ENCODE measurements at places on chromosomes 7 and 10.

DNA sequence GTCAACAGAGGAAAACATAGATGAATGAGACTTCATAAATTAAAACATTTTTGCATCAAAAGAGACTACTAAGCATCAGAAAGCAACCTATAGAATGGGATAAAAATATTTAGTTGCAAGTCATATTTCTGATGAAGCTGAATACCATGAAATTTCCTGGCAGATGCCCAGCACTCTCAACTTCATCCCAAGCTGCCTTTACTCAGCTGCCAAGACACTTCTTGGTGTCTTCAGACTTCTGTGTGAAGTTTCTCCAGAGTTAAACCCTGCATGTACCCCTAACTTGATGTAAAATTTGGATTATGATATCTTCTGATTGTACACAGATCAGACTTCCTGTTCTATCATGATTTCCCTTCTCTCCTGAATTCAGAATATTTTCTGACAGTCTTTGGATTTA is 73.2 kb downstream of the AKR1C4 start:
- no peak for DNase-seq

DNA sequence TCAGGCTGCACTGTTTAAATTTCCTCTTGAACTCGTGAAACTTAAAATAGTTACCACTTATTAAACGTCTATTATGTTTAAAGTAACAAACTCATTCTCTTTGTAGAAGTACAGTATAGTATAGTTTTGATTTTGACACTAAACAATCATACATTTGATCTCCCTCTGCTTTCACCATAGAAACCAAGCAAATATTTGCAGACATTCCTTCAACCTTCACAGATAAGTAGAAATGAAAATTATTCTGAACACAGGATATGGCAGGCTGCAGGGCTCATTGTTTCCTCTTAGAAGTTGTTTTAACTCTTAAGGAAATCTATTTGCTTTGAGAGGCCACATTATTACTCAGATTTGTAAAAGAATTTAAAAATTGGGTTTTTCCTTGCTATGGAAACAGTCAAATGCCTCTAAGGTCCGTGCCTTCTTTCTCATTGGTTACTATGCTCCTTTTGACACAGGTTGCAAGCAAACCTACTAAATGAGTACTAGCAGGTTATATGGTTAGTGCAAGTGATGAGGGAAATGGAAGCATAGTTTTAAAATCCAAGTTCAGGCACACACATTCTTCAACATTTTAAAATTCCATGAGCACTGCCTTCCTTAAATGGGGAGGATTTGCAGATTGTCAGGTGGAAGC is 92.8 kb upstream of the FAM133B start:
- no peak for DNase-seq

DNA sequence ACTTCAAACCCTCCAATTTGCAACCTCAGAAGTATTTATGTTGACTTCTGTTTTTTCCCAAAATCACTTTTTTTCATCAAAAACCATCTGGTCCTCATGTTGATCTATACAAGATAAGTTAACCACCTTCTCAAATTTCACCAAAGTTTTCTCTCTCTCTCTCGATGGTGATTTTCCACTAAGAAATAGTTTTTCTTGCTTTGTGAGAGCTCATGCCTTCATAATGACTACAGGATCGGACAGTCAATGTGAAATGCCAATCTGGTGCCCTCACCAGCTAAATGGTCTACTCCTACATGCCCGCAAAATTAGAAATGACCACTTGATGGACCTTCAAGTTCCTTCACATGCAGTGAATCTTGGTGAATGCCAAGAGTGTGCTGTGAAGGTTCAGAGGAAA is 40.4 kb downstream of the CNNM1 start:
- no peak for DNase-seq

DNA sequence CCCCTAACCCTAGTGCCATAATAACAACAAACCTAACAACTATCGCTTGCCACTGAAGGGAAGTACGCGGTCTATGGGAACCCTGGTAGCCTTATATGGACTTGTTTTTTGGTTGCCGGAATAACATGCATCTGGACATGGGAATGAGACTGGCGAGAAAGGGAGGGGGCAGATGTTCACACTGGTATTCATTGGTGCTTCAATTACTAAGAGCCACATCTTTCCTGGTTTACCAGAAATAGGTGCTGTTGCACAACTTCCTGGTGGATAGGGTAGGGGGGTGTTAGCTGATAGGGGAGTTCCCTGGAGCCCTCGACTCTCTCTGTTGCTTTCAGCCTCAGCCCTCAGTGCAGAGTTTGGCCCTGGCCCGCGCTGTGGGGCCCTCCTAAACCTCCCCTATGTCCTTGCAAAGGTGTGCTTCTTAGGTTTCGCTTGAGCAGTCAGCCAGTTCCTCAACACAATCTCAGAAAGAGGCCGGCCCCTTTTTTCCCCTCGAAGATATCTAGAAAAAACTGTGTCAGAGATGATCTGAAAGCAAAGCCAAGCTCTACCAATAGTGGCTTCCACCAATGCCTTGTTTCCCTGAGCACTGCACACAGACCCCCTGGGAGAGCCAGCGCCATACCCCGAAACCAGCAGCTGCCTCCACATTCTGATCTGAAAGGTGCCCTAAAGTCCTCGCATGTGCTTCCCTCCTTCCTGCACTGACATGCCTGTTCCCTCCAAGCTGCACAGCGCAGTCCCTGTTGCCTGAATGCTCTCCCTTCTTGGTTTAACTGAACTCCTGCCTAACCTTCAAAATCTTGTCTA is 13.5 kb downstream of the TBXAS1 start:
- no peak for DNase-seq

DNA sequence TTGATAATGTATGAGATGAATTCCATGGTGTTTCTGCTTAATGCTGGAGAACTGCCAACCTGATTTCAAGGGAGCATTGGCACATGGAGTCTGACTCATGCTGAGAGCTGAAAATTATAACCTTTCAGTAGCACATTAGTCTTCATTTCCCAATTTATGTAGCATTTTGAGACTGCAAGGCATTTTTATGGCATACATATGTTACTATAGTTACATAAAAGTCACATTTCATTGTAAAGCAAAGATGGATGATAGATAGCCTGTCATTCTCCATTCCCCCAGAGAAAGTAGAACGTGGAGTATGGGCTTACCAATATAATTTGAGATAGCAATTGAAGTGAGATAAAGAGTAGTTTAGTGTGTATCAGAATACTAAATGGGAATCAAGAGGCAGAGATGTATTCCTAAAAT is 103.1 kb downstream of the SLC16A9 start:
- no peak for DNase-seq

GRCh38 chr7:38398725-38399321 is 125.4 kb upstream of the TARP start:
- no peak for DNase-seq

DNA sequence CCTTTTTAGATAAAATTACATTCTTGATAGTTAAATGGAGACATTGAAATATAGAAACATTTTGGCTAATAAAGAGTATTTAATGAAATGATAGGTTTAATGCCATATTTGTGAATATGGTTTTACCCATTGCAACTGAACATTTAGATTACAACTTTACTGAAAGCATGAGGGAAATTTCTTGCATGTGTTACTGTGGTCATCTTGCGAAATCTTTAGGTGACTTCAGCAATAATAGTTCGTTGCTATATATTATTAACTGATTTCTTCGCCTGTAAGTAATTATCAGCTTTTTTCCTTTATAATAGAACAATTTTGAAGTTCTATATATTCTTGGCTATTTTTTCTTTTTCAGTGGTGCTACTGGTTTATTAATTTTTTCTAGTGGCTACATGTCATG is 83.2 kb downstream of the MLLT10 start:
- no peak for DNase-seq

GRCh38 chr10:122190176-122190943 is 80.7 kb upstream of the BTBD16 start:
- DNase-seq = no peak

GRCh38 chr10:88731296-88731695 is 25.2 kb downstream of the LIPK start:
- DNase-seq = no peak

DNA sequence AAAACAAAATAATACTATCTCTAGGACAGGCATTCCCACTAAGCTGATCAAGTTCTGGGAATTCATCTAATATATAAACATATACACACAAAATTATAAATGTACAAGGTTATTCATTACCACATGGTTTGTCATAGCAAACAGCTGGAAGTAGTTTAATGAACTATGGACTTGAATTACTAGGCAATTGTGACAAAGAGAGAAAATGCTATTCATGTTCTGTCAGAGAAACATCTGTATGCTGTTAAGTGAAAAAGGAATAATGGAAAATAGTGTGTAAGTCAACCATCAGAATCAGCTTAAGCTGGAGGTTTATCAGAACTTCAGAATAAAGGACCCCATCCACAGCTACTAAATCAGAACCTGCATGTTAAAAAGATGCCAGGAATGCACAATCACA is 2.8 kb downstream of the ZNF248 start:
- no peak for DNase-seq
